ENCODE measurements at places on chromosomes 3 and 15.

- DNase-seq = no peak
Observed at GRCh38 chr15:101168898-101169494, 82.9 kb downstream of the CHSY1 start.

DNA sequence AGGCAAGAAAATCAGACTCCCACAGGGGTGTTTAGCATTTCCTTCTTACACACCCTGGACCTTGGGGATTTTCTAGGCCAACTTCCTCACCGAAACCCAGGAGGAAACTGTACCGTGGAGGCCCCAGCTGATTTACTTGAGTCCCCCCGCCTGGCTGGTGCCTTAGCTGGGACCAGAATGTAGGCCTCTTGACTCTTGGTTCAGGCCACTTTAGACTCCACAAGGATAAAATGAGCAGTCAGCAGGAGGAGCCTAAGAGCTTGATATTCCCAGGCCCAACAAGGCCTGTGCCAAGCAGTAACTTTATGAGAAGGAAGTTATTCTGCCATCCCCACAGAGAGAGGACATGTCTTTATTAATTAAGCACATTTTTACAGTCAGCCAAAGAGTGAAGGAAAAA, 4.6 kb upstream of the APBA2 start:
- DNase-seq = no peak

DNA sequence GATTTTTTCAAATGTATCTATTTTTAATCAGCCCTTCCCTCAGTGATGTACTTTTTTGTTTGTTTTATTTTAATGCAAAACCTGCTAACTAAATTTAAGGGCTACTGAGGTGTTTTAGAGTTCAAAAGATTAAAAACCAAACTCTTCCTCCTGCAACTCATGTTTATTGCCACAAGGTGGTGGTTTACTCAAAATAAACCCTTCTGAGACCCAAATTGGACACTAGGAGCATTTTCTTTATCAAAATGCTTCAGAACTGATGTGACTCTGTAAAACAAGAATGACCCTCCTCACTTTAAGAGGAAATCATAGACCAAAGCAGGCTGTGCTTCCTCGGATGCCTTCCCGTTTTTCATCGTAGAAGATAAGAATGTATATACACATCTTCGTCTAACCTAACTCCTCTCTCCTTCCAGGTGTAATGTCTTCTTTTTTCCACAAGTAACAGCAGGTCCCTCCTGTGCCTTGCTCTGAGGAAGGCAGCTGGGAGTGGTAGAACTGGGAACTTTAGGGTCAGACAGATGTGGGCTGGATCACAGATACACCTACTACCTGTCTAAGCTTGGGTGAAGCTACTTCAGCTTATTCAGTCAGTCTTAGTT, 2.9 kb upstream of the NME9 start:
- DNase-seq = no peak

GRCh38 chr3:42043099-42043813, 47.9 kb upstream of the TRAK1 start:
- DNase-seq = peak; percentile 75

DNA sequence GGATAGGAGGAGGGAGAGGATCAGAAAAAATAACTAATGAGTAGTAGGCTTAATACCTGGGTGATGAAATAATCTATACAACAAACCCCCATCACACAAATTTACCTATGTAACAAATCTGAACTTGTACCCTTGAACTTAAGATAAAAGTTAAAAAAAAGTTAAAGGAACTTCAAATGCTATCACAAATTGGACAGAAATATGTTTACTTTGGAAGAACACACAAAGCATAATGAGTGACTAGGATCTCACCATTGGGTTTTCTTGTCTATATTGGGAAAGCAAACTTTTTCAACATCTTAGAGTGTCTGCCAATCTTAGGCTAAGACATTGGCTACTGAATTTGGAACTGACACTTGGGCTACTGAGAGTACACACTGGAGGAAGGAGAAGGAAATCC, 140.4 kb downstream of the THRB start:
- no peak for DNase-seq

Data from D341Med (cell line).